ENCODE measurements at places on chromosomes 12 and 14.

- DNase-seq = no peak
These were observed 26.7 kb downstream of the CBX5 start for GRCh38 chr12:54253240-54253639.

DNA sequence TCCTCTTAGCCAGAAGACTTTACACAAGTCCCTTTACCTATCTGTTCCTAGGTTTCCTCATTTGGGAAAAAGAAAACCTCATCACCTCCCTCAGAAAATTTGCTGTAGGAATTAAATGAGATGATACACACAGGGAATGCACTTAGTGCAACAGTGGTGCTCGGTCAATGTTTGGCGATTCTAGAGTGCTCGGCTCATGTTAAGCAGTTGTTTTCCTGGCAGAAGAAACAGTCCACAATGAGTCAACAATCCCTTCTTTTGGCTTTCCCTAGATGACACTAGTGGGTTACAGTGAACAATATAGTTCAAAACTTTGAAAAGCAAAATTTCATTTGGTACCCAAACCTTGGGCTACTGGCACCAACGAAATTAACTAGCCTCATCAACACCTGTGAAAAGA is 3.9 kb upstream of the TMEM233 start:
- DNase-seq = no peak

DNA sequence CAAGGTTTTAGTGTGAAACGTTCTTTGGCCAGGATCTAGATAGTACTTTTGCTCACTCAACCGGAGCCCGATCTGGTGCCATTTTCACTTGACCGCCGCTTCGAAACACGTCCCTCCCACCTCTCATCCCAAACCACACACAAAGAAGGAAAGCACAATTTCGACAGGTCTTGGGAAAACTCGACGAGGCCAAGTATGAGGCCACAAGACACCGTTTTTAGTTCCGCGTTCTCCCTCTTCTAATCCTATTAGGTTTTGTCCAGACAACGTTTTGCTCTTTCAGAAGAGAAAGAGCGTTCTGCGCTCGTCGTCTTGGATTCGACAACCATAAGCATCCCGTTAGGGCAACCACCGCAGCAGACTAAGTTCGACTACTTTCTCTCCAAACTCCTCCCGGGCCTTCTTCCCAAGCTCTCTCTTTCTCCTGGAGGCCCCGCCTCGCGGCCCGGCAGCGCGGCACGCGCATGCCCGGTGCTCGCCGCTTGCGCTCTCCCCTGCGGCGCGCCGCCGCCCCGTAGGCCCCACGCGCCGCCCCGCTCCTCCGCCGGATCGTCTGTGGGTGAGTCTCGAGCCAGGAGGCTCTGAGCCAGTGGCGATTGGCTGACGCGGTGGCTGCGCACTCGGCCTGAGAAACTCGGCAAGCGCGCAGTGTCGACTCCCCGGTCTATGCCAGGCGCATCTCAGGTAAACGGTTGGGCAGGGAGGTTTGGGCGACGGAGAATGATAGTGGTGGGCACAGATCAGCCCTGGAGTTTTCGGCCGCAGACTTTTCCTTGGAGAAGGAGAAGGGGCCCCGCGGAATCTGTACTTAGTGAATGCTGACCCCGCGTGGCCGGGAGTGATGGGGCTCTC is at the start of gene MIPOL1:
Gene MIPOL1, plus strand, starts transcription at position 517 of the 852 bp plus-strand sequence. CDS start 49,952 bp downstream, outside the sequence.
- no peak for DNase-seq

DNA sequence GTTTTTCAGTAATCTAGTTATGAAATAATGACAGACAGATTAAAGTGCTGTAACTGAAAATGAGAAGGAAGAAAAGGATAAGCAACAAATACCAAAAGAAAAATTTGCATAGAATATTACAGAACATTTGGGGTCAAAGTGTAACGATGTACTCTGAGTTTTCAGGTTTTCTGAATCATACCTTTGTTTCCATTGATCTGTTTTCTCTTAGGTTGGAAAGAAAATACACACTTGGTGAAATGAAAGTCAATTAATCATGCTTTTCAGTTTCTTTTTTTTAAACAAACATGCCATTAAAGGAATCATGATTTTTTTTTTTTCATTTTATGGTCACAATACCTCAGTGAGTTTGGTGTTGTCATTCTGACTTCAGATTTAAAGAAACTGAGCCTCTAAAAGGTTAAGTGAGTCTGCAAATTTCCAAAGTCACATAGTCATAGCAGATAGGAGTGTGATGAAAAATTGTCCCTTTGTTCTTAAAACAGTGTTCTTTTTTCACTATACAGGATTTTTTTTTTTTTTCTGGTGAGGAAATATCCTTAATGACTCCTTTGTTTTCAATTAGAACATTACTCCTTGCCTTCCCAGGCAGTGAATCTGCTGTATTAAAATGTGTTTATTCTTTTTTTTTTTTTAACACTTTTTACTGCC is 35.9 kb upstream of the PZP start:
- DNase-seq = no peak

DNA sequence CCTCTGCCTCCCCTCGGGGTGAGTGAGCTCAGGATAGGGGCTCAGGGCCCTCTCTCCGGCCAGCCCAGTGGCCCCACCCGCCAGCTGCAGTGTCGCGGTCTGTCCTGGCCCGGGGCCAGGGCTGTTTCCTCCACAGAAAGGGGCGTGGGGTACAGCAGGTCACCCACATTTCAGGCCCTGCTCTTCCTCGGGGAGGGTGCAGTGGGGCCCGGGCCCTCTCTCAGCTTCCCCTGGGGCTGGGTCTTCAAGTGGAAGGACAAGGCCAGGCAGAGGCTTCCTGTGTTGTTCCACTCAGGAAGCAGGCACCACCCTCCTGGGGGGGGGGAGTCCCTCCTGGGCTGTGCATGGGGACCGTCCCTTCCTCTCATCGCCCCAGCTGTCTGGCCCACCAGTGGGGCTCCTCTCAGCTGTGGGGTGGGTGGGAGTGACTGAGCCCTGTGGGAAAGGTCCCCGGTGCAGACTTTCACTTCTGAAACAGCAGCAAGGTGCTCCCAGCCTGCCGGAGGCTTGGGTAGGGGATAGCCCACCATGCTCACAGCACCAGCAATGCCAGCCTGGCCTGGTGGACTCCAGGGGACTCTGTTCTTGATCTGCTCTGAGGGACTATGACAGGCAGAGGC is 3.7 kb downstream of the GPR132 start:
- no peak for DNase-seq

GRCh38 chr12:132458441-132458840 is 31.5 kb upstream of the FBRSL1 start:
- DNase-seq = no peak
